NAMALWA (cell line): ENCODE measurements at places on chromosomes 6 and 20.

DNA sequence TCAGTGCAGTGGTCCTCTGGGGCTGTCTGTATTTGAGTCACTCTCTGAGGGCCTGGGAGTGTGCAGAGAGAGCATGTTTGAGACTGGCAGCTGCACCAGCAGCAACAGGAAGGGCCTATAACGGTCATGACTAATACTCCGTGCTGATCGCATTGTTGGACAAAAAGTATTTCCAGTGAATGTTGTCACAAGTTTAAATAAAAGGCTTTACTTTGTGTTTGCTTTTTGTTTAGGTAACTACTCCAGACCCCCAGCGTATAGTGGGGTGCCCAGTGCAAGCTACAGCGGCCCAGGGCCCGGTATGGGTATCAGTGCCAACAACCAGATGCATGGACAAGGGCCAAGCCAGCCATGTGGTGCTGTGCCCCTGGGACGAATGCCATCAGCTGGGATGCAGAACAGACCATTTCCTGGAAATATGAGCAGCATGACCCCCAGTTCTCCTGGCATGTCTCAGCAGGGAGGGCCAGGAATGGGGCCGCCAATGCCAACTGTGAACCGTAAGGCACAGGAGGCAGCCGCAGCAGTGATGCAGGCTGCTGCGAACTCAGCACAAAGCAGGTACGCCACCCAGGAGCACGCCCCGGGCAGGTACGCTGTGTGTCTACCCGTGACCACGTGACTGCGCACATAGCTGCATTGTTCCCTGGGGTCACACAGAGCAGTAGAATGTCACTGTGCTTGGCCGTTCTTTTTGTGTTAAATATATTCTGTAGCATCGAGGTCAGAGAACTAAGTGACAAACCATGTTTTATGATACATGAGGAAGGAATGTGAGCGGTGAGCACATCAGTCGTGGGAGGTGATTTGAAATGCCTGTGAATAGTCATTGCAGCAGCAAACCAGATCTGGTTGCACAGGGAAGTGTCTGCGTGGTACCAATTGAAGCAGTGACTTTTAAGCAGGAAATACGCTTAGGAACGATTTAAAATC is 174.7 kb downstream of the TMEM242 start:
- no peak for DNase-seq

DNA sequence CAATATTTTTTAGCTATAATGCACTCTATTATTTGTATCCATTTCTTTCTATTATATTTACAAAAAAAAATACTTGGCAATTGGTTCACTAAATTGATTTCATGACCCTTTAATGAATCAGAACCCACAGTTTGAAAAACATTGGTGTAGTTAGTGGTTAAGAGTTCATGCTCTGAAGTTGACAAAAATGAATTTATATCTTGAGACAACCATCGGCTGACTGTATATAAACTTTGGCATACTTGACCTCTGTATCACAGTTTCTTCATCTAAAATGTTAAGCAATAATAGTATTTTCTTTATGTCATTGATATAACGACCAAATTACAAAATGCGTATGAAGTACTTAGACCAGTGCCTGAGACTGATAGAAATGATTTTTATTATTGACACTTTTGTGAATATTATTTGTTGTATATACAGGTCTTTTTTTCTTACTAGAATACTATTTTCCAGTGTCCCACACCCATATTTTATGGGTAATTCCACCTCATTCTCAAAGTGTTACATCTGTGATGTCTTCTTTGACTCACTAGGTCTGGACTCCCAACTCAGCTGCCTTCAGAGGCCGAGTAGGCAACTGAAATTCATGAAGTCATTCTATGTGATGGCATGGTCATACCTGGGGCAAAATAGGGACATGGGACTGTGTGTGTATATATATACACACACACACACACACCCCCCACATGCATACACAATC is 459.2 kb downstream of the RFPL4B start:
- no peak for DNase-seq

- no peak for DNase-seq
Observed at GRCh38 chr6:146551545-146551944, 7.9 kb downstream of the RAB32 start.

GRCh38 chr20:36969051-36969450 is 17.5 kb upstream of the SAMHD1 start:
- no peak for DNase-seq

GRCh38 chr6:79862126-79862525 is 85.2 kb downstream of the ELOVL4 start:
- no peak for DNase-seq
